ENCODE measurements at places on chromosomes 1 and 21. TPM values are rescaled to one million over a fixed set of nuclear protein-coding genes. Genes with fewer than 3 reads are reported as not detected.
A peak's percentile ranks its signal among the peaks of the same experiment; 100 is the strongest.

CFHR2 gene
- not detected for polyA plus RNA-seq

HES4 gene
- 64.3 TPM for polyA plus RNA-seq

UTS2 gene
- polyA plus RNA-seq, result 0.71 TPM

LCE2A gene
- not detected for polyA plus RNA-seq

INKA2 gene
- 1.3 TPM for polyA plus RNA-seq

NRDC gene
- polyA plus RNA-seq, result 61.3 TPM

SPATA6 gene
- polyA plus RNA-seq, result 2.4 TPM

ATP13A2 gene
- 18.9 TPM for polyA plus RNA-seq

GRCh38 chr1:25677193-25677773 is 60.7 kb downstream of the MAN1C1 start:
- H3K27me3 ChIP-seq, result no peaks in the 10 kb centered on the region
- H3K36me3 ChIP-seq, result no peaks in the 10 kb centered on the region
- peak; percentile 21 for DNase-seq
- no peak overlapping the region for H3K4me3 ChIP-seq
- no peak overlapping the region for H3K27ac ChIP-seq

DNA sequence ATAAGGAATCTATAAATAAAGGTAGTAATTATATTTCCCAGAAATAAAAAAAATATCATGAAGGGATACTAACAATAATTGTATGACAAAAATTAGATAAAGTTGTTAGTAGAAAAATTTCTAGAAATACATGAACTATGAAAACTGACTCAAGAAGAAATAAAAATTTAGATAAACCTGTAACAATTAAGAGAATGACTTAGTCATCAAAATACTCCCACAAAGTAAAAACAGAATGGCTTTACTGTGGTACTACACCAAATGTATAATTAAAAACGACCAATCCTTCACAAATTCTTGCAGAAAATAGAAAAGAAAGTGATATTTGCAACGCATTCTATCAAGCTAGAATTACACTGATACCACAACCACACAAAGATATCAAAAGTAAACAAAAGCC is 176.2 kb upstream of the ETV3 start:
- H3K27me3 ChIP-seq, result peaks cover 38% of the 10 kb centered on the region
- no peak for DNase-seq
- no peaks in the 10 kb centered on the region for H3K4me1 ChIP-seq

DNA sequence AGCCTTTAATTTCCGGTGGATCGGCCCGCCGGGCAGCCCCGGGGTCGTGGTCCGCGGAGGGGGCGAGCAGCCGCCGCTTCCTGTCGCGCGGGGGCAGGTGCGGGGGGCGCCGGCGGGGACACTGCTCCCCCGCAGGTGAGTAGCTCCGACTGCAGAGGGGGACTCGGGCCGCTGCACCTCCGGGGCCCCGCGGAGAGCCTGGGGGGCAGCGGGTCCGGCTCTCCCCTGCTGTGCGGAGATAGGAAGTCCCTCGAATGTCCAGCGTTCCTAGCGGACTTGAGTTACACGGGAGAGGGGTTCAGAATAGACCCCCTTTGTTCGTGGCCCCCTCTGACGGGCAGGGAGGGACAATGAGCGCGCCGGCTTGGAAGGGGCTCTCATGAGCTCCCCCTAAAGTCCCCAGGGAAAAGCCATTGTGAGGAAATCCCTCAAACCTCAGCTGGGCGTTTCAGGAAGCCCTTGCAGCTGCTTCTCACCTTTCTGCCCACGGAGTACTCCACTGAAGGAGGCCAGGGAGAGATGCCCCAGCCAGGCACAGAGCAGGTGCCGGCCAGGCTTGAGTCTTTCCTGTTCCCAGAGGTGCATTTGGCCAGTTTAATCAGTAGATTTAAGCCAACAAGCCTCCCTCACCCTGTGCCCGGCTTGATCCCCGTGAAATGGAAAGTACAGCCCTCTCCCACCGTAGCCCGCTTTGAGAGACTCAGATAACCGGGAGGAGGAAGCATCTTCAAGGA is 925 bp downstream of the PDE9A start:
- H3K27ac ChIP-seq, result peak overlapping the region; percentile 35
- no peaks in the 10 kb centered on the region for H3K36me3 ChIP-seq
- H3K4me1 ChIP-seq, result peaks cover 69% of the 10 kb centered on the region
- peak; percentile 77 for DNase-seq
- peak overlapping the region; percentile 56 for H3K4me3 ChIP-seq

DNA sequence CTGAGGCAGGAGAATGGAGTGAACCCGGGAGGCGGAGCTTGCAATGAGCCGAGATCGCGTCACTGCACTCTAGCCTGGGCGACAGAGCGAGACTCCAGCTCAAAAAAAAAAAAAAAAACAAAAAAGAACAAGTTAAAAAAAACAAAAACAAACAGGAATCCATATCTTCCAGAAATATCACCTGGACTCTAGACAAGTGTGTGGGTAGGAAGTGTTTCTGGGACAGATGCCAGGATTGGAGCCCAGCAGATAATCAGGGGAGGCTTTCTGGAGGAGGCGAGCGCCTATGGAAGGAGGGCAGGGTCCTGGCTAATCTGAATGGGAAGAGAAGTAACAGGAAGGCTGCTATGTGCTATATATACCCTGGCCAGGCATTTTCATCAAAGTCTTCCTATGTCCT is 43.6 kb upstream of the SYNC start:
- peaks cover 16% of the 10 kb centered on the region for H3K4me1 ChIP-seq
- H3K27ac ChIP-seq, result no peak overlapping the region
- H3K27me3 ChIP-seq, result peaks cover 18% of the 10 kb centered on the region
- no peak overlapping the region for H3K4me3 ChIP-seq
- no peak for DNase-seq

DNA sequence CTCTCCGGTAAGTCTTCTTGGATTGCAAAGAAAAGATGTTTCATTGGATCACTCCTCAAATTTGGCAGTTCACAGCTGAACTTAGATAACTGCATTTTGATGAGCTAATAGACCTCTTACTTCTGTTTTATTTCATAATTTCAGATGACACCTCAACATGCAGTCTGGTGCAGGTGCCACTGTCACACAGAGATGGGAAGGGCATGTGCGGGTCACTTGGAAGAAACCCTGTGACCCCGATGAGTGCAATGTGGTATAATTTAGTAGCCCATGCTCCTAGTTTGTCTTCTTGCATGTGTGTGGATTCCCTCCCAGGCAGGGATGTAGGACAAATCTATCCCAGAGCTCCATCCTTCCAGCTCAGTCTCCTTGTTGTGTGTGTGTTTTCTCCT is 481 bp upstream of the SLAMF1 start:
- no peaks in the 10 kb centered on the region for H3K27me3 ChIP-seq
- peak overlapping the region; percentile 86 for H3K27ac ChIP-seq
- DNase-seq, result no peak
- H3K4me1 ChIP-seq, result peaks cover 28% of the 10 kb centered on the region
- H3K4me3 ChIP-seq, result peak overlapping the region; percentile 29

GRCh38 chr1:244106837-244107493 is 55.9 kb downstream of the ZBTB18 start:
- no peak overlapping the region for H3K27ac ChIP-seq
- no peaks in the 10 kb centered on the region for H3K36me3 ChIP-seq
- H3K4me1 ChIP-seq, result no peaks in the 10 kb centered on the region
- no peak overlapping the region for H3K4me3 ChIP-seq
- no peak for DNase-seq
- peaks cover 5% of the 10 kb centered on the region for H3K27me3 ChIP-seq

GRCh38 chr1:11929849-11930248 is 3.6 kb upstream of the KIAA2013 start:
- no peak overlapping the region for H3K4me3 ChIP-seq
- H3K36me3 ChIP-seq, result no peaks in the 10 kb centered on the region
- peaks cover 36% of the 10 kb centered on the region for H3K4me1 ChIP-seq
- no peaks in the 10 kb centered on the region for H3K27me3 ChIP-seq
- H3K27ac ChIP-seq, result no peak overlapping the region

DNA sequence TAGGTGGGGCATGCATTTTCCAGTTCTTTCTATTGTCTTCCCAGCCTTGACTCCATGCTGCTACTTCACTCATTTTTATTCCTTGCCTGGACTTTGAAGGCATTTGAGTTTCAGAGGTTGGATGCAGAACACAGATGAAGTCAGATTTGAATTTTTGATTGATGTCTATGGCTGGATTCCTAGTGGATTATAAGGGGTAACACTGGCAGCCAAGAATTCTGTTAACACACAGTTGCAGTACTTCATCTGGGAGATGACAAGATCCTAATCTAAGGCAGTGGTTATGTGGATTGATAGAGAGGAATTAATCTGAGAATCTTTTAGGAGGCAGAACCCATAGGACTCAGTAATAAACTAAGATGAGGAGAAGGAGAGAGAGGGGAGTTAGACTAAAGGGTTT is 439.0 kb upstream of the USP24 start:
- no peaks in the 10 kb centered on the region for H3K4me1 ChIP-seq
- DNase-seq, result no peak
- H3K4me3 ChIP-seq, result no peak overlapping the region
- no peaks in the 10 kb centered on the region for H3K27me3 ChIP-seq

GRCh38 chr1:90126834-90127233 is 131.9 kb downstream of the ZNF326 start:
- H3K27me3 ChIP-seq, result no peaks in the 10 kb centered on the region
- H3K36me3 ChIP-seq, result no peaks in the 10 kb centered on the region
- H3K27ac ChIP-seq, result no peak overlapping the region
- H3K4me1 ChIP-seq, result no peaks in the 10 kb centered on the region
- DNase-seq, result no peak
- no peak overlapping the region for H3K4me3 ChIP-seq

GRCh38 chr1:221751226-221751887 is 9.5 kb upstream of the DUSP10 start:
- H3K36me3 ChIP-seq, result no peaks in the 10 kb centered on the region
- H3K27me3 ChIP-seq, result no peaks in the 10 kb centered on the region
- no peaks in the 10 kb centered on the region for H3K4me1 ChIP-seq
- no peak overlapping the region for H3K4me3 ChIP-seq

DNA sequence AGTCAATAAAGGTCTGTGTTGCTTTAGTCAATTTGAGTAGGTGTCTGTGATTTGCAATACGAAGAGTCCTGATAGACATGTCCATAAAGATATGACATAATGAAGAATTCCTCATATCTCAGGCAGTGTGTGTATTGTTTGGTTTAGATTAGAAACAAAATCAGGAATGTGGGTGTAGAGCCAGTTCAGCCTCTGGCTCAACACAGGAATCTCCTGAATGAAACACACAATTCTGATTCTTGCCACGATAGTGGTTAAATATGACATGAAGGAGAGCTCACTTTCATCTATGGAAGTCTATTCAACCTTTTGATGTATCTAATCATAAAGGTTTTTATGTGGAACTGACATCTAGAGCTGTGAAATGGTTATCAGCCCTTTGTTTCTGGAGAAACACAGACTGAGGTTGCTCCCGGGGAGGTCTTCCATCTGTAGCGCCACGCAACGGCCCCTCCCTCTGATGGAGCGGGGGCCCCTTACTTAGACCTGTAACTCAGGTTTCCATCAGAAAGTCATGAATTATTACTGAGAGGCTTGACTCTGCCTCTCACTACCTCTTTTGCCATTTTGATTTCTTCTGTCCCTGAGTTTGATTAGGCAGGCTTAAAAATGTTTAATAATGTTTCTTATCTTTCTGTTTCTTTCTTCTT is 19.5 kb downstream of the TSPAN2 start:
- H3K27ac ChIP-seq, result no peak overlapping the region
- no peaks in the 10 kb centered on the region for H3K27me3 ChIP-seq
- no peaks in the 10 kb centered on the region for H3K4me1 ChIP-seq
- DNase-seq, result no peak

GRCh38 chr1:95340061-95340460 is 106.1 kb downstream of the RWDD3 start:
- no peak overlapping the region for H3K27ac ChIP-seq
- DNase-seq, result no peak
- H3K36me3 ChIP-seq, result no peaks in the 10 kb centered on the region

DNA sequence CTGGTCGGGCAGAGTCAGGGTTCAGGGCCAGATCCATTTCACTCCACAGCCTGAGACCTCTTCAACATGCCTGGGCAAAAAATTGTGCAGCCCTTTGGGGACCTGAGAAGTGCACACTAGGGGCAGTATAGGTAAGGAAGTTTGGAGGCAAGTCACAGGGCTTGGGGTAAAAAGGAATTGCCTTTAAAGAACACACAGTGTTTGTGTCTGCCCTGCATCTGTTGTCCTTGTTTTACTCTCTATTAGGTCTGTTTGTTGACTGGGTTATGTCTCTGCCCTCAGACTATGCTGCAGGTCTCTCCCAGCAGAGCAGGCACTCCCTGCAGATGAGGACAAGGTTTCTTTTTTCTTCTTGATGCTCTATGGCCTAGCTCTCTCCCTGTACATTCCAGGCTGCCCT is 22.0 kb downstream of the LDLRAD2 start:
- peaks cover 45% of the 10 kb centered on the region for H3K36me3 ChIP-seq
- H3K4me1 ChIP-seq, result no peaks in the 10 kb centered on the region
- no peak overlapping the region for H3K4me3 ChIP-seq
- H3K27ac ChIP-seq, result no peak overlapping the region
- no peak for DNase-seq
- no peaks in the 10 kb centered on the region for H3K27me3 ChIP-seq

DNA sequence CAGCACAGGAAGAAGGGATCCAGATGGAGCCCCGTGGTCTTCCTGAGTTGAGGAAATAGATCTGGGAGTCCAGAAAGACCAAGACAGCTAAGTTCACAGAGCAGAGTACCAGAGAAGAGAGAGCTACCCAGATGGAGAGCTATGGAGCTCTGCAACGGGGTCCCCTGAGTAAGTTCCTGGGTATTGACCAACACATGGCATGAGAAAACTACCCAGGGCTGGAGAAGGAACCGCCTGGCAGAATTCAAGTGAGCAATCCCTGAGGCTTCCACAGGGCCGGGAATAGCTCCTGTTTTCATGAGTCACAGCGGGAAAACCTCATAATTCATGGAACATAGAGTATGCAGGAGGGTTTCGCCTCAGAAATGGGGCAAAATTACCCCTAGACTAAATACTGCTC is 19.7 kb downstream of the STPG1 start:
- peaks cover 33% of the 10 kb centered on the region for H3K4me1 ChIP-seq
- no peaks in the 10 kb centered on the region for H3K36me3 ChIP-seq
- H3K27ac ChIP-seq, result no peak overlapping the region
- no peaks in the 10 kb centered on the region for H3K27me3 ChIP-seq
- no peak overlapping the region for H3K4me3 ChIP-seq
- no peak for DNase-seq

DNA sequence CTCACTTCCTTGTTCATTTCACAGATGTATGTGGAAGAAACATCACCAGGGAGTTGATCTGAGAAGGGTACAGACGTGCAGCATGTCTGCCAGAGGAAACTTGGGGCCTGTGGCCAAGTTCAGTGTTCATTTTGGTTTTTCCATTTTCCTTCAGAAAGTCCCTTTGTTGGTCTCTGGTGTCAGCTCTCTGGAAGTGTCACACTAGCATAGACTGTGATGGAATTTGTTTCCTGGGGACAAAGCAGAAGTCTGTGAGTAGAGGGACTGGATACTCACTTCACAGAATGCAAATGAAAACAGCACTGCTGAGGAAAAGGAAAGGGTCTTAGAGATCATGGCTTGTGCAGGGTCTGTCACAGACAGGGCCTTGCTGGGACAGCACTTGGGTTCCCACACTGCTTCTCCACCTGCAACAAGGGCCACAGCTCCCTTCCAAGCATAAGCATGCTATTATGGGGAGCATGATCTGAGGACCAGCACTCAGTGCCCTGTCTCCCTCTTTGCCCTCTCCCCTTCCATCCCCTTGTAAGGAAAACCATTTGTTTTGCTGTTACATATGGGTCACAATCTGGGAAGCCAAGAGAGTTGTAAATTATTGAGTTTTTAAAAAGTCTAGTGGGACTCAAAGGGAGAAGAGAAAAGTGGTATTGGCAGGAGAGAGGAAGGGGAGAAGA is 31.4 kb upstream of the CD84 start:
- no peak overlapping the region for H3K27ac ChIP-seq
- H3K27me3 ChIP-seq, result no peaks in the 10 kb centered on the region
- peaks cover 68% of the 10 kb centered on the region for H3K4me1 ChIP-seq
- H3K4me3 ChIP-seq, result no peak overlapping the region
- H3K36me3 ChIP-seq, result no peaks in the 10 kb centered on the region
- no peak for DNase-seq
